SK-N-MC (cell line): ENCODE measurements at places on chromosomes 1 and 21.
A peak's percentile ranks its signal among the peaks of the same experiment; 100 is the strongest.

DNA sequence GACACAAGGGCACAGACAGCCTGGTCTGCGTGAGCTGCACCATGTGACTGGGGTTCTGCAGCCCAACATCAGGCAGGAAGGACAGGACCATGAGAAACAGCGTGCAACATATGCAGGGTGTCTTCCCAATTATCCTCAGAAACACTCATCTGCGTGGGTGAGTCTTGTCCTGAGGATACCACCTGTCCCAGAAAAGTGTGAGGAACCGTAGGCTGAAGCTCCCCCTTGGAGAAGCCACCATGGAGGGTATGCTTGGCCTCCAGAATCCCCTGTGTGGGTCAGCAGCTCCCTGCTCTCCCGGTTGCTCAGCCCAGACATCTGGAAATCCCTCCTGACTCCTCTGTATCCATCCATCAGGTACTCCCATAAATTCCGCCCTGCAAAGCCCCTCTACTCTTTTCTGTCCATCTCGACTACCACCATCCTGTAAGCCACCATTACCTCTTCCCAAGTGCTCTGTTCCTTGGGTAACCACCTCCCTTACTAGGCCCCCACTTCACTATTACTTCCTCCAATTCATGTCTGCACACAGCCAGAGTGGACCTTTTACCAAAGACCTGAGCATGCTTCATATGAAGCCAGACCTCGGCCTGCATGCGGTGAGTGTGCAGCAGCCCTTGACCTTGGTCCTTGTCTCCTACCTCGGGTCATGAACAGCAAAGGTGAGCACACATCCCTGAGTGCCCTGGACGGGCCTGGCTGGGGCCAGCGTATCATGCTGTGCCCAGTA is 33.0 kb downstream of the ETS2 start:
- DNase-seq: no peak

DNA sequence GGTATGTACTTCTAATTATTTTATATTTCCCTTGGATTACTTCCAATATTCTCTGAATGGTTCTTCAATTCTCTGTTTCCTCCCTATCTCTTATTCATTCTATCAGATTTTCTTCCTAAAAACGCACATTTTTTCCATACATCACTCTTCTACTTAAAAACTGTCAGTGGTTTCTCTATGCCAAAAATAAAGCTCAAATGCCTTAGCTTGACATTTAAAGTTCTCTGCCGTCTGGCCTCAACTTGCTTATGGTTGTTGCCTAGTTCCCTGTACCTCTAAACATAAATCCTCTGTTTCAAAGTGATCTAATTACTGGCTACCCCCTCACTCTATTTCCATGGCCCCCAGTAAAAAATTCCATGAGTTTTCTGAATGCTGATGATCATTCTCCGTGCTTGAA is 671.0 kb upstream of the ADGRL2 start:
- no peak for DNase-seq

DNA sequence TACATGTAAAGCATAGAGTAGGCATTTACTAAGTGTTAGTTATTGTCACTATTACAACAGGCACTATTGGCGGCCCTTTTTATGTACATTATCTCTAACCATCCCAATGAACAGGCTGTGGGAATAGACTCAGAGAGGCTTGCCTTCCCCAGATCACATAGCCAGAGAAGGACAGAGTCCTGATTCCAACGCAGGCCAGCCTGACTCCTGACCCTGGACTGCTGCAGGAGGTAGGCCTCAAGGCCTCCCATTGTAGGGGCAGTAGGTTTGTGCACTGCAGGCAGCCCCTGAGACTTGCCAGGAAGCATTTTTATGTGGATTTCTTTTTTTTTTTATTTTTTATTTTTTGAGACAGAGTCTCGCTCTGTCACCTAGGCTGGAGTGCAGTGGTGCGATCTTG is 6.4 kb upstream of the GFI1 start:
- no peak for DNase-seq

DNA sequence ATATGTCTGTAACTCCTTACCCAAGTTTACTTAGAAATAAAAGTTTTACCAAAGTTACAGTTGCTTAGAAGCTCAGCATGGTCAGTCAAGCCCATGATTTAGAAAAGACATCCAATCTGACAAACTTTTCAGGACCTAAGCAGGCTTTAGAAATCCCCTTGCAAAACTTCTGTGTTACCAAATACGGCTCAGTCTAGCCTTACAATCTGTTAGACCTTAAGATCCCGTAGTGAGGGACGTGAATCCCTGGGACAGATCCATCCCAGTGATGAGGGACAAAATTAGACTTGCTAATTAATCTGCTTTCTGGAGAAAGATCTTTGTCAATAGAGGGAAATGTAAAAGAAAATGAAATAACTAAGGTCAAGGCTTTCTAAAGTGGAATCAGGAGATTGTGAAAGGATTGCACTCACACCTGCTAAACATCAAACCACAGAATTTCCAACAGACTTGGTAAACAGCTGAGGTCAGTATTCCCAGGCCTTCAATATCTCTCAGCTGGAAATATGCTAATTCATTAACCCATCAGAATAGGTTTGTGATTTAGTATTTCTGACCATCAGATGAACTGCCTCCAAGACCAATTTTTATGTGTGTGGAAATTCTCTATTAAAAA is 375.3 kb downstream of the DUSP10 start:
- no peak for DNase-seq

- DNase-seq: no peak
Observed at GRCh38 chr21:38913893-38914527, 108.3 kb downstream of the ETS2 start.

DNA sequence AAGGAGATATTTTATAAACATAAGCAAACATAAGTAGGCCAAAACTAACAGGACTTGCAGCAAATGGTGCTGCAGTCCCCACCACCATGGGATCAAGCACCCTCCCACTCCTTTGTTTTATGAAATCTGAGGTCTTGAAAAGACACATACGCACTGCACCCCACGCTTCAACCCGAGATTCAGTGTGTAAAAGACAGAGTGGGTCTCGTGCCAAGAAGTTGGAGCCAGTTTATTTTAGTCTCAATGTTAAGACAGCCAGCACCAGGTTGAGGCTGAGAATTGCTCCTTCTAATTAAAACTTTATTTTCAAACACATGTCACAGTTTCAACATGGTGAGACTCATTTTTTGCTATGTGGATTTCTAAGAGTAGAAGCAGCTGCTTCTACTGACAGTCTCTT is 139.1 kb upstream of the TIAM1 start:
- DNase-seq: no peak

DNA sequence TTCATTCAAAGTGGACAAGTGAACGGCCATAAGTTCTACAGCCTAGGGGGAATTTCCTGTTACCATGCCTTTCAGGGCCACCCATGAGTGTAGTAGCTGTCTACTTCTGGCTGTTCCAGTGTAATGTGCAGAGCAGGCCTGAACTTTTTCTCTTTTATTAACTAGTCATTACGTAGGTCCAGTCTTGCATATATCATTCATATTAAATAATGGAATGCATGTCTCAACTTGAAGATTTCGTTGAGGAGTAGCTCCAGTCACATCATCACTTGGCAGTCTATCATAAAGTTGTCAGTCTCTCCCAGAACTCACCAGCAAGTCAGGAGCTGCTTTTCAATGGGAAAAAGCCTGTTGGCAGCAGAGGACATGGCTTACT is 12.0 kb upstream of the GIPC2 start:
- no peak for DNase-seq

GRCh38 chr1:197799271-197799670 is 24.0 kb upstream of the DENND1B start:
- DNase-seq: no peak

GRCh38 chr1:73100216-73100615 is 817.9 kb upstream of the NEGR1 start:
- DNase-seq: peak; percentile 32

- no peak for DNase-seq
Observed at GRCh38 chr1:81998165-81998564, 197.4 kb downstream of the ADGRL2 start.

DNA sequence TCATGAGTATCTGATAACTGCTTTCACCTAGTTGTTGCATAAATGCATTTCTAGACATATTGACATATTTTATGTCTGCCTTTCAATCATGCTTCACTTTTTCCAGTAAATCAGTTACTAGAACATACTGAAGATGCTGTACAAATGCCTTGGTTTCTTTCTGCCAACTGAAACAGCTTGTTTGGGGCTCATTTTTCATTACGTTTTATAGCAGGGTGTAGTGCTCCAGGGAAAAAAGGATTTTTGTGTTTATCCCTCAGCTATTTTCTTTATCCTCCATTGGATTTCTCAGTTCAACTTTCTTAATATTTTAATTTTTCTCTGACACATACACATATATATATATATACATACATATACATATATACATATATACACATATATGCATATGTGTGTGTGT is 51.7 kb downstream of the IL23R start:
- no peak for DNase-seq

- DNase-seq: no peak
Observed at GRCh38 chr1:41438711-41439110, 45.8 kb downstream of the EDN2 start.

- no peak for DNase-seq
Observed at GRCh38 chr1:59034925-59035324, 251.1 kb upstream of the JUN start.

- no peak for DNase-seq
Observed at GRCh38 chr1:221783936-221784335, 42.0 kb upstream of the DUSP10 start.

GRCh38 chr1:93200086-93200620 is 19.6 kb downstream of the CCDC18 start:
- DNase-seq: no peak

GRCh38 chr21:46598581-46599572 is 6.0 kb downstream of the S100B start:
- no peak for DNase-seq

GRCh38 chr1:206911064-206911663 is 10.6 kb downstream of the FCMR start:
- DNase-seq: no peak

GRCh38 chr1:182588500-182589396 is at the start of gene RNASEL:
Gene RNASEL, minus strand, starts transcription at chr1:182589256. Its CDS starts 2,450 bp downstream, at chr1:182586806.
- no peak for DNase-seq

DNA sequence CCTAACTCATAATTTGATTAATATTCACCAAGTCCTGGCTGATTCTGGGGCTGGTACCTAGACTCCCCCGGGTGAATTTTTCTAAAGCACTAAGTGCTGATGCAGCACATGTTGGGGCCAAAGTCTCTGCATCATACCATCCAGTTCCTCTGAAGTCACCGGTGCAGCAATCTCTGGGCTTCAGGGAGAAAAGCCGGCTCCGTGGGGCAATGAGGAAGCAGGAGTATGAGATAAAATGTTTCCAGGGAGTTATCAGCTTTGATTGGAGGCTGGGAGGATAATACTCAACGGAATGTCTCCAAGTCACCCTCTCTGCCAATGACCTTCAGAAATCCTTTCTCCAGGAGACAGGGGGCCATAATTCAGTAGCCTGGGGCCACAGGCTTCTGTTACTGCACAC is 1.2 kb downstream of the FCAMR start:
- no peak for DNase-seq

DNA sequence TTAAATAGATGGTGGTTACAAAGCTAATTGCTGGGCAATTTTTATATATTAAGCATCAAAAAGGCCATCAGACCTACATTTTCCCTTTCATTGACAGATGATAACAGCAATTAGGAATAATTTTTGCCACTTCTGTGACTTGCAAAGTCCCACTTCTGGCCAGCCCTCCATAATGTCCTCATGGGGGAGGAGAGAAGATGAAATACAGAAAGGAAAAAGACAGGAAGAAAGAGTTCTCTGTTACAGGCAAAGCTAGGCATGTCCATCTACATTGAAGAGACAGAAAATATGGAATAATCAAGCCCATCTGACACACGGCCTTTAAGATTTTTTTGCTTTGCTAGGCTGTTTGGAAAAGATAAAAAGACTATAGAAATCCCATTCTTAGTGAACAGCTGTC is 108.0 kb downstream of the ENAH start:
- no peak for DNase-seq

DNA sequence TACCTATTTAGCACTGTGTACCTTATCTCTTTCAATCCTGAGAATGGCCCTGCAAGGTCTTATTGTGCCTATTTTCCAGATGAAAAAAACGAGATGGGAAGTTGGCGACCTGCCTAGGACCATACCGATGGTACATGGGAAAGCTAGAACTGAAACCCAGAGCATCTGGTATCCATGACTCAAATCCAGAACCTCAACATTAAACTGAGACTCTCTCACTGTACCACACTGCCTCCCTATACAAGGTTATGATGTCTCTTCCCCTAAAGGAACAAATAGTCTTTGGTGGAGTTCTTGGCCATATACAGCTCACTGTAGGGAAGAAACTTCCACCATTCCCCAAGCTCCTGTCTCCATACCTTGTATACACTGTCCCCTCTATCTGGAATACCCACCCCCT is 110.7 kb downstream of the TNR start:
- no peak for DNase-seq

GRCh38 chr21:46172863-46173528 is 11.3 kb downstream of the SPATC1L start:
- no peak for DNase-seq

GRCh38 chr1:246459221-246459620 is 47.9 kb downstream of the SMYD3 start:
- no peak for DNase-seq

GRCh38 chr1:32742199-32742947 is 39.8 kb upstream of the SYNC start:
- DNase-seq: no peak
